ENCODE measurements at places on chromosomes 1 and 21.

DNA sequence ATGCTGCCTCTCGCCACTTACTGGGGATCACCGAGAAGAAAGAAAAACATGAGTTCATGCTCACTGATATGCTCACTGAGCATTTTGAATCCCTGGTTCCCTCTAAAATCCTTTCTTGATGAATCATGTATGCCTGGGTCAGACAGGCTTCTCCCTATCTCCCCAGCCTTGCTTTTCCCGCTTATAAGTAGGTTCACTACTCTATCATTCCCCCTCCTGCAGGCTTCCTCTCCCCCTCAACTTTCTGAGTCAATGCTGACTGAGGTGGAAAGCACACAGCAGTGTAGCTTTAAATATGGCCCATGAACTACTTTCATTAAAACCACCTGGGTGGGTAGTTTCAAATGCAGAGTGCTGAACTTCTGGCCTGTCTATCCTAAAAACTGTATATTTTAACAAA, 41.7 kb downstream of the FMO4 start:
- no peak for DNase-seq

- peak; percentile 44 for DNase-seq
Measured at GRCh38 chr1:224929335-224930237, at the start of gene DNAH14. TSS of gene DNAH14 (plus strand) at chr1:224929675. CDS start at chr1:224952703, 23,028 bp downstream.

GRCh38 chr1:209931141-209931540, 6.9 kb upstream of the SYT14 start:
- DNase-seq, result no peak

- DNase-seq, result no peak
Measured at GRCh38 chr1:235138821-235139220, 10.2 kb upstream of the TOMM20 start.

DNA sequence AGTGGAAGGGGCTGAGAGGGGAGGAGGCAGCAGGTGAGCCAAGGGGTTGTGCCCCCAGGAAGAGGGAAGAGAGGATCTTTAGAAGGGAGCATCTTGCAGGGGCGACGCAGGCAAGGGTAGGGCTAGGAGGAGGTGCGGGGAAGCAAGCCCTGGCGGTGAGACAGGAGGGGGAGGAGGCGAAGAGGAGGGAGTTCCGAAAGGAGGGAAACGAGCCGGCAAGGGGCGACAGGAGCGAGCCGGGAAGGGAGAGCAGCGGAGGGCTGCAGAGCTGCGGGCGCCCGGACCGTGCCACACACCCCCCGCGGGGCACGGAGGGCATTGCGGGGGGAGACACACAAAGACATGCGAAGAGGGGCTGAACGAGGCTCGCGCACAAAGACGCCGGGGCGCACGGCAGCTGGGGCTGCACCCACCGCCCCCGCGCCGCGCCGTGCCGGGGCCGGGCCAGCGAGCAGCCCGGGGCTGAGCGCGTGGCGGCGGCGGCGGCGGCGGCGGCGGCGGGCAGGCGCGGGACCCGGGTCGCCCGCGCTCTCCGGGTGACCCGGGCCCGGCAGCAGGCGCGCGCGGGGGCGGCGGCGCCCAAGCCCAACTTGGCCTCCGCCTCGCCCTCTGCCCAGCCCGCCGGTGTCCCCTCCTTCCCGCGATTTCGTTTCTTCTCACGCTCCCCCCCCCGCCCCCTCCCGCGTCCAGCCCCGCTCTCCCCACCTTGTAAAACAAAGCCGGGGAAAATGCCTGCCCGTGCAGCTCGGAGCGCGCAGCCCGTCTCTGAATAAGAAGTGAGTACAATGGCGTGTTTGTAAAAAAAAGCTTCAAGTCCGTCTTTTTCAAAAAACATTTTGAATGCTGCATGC, at the start of gene KCNK2:
TSS of gene KCNK2 (plus strand) at position 206 of the 851 bp plus-strand sequence. CDS start 649 bp downstream, outside the sequence.
- no peak for DNase-seq

DNA sequence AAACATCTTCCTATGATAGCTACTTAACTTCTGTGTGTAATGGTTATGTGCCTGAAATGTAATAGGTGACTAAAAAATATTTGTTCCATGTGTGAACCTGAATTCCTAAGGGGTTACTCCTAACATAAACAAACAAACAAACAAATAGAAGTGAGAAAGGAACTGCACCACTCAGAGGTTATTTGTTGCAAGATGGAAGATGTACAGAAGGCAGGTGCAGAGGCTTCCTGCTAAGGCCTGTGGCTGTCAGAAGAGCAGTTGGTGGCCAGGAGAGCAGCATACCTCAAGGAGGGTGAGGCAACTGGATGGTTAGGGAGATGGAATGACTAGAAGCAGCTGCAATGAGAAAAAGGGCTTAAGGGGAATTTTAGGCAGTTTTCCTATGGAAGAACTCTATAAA, 940.6 kb downstream of the TTLL7 start:
- DNase-seq, result no peak

Data from NCI-H748 treated with DMSO at 0.1 percent for 48 hours (cell line).